ENCODE measurements at places on chromosomes 16 and 17.

- DNase-seq, result no peak
These were observed 26.4 kb downstream of the ORC6 start for GRCh38 chr16:46715769-46716305.

DNA sequence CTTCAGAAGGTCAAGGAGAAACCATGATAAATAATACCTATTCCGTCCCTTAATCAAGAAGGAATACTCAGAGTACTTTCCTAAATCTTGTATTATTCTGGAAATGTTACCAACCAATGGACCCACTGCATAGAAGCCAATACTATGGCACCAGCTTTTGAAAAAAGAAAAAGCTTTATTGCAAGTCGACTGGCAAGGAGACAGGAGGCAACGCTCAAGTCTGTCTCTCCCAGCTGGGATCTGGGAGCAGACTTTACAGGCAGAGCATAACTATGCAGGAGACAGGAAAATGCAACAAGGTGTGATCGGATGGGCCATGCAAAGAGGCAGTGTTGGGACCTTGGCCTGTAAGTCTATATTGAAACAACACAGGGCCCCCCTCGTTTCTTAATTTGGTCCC lies 132.4 kb downstream of the CHD9NB start:
- DNase-seq, result no peak

GRCh38 chr16:84548971-84549844 lies 44.7 kb upstream of the MEAK7 start:
- peak; percentile 15 for DNase-seq

- no peak for DNase-seq
These were observed 207.1 kb downstream of the SPECC1 start for GRCh38 chr17:20216154-20216815.

DNA sequence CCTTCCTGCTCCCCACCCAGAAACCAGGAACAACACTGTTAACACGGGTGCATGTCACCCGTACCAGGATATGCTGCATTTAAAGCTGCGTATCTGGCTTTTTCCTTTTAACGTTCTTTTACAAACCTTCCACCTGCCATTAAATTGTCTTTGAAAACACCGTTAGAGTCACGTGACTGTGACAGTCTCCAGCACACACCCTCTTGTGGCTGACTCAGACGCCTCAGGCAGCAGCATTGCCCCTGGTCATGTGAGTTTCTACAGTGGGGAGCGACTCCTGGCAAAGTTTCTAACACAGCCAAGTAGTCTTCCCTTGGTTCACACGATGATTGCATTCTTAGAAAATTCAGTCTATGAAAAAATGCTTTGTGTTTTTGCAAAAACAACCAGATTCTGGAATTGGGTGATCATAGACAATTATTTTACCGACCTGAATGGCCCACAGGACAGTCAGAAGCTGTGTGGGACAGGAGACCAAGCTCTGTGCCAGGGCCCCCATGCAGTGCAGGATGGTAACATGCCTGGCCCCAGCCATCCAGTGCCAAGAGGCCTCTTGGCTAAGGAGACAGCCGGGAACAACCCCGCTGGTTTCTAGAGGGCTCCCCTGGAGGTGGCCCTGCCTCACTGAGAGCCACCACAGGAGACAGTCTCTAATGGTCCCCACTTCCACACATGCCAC lies 199.1 kb downstream of the KATNIP start:
- peak; percentile 21 for DNase-seq

DNA sequence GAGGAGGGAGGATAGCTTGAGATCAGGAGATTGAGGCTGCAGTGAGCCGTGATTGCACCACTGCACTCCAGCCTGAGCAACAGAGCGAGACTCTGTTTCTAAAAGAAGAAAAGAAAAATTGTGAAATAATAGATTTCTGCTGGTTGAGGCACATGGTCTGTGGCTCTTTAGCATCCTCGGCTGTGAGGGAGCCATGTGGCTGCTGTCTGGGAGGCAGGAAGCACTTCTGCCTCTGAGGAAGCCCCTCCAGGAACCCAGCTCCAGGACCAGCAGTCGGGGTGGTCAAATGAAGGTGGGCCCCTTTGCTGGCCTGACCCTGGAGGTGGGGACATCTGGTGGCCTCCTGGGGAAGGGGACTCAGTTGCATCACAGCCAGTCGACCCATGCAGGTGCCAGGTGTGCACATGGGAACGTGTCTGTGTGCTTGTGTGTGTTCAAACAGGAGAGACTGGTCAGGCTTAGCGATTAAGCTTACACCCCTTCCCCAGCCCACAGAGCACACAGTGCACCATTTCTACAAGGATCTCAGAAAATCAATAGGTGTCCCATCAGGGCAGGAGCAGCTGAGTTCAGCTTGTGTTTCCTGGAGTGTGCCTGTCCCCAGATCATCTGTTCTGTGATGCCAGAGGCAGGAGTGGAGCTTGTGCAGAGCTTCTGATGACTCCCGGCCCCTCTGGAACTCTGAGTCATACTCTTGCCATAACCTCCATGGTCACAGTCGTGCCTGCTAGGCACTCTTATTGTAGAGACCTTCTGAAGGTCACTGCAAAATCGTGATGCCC lies 24.3 kb upstream of the MGAT5B start:
- DNase-seq, result no peak

- no peak for DNase-seq
These were observed 67.7 kb downstream of the KATNIP start for GRCh38 chr16:27617665-27618064.

GRCh38 chr17:45300060-45300751 lies 16.6 kb downstream of the MAP3K14 start:
- no peak for DNase-seq

- no peak for DNase-seq
These were observed 52.1 kb downstream of the LCMT1 start for GRCh38 chr16:25163683-25164082.

DNA sequence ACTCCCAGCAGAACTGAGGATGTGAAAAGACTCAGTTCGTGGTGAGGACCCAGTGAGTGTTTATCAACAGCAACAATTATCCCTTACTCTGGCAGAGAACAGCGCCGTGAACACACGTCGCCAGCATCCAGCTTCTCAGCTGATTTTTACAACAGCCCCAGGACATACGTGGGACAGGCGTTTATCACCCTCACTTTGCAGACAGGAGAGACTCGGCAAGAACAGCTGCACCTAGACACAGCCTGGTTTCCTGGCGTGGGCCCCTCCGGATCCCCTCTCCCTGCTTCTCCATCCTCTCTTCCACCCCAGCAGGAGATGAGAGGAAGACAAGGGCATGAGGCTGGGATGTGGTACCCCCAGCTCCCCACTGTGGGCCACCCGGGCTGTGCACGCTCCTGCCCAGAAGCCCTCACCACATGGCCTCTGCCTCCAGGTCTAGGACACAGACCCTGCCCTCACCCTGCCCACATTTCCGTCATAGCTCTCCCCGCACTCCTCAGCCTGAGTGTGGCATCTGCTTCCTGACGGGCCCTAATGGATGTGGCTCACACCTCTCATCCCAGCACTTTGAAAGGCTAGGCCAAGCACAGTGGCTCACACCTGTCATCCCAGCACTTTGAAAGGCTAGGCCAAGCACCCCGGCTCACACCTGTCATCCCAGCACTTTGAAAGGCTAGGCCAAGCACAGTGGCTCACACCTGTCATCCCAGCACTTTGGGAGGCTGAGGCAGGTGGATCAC lies 17.5 kb downstream of the ABR start:
- DNase-seq, result no peak

DNA sequence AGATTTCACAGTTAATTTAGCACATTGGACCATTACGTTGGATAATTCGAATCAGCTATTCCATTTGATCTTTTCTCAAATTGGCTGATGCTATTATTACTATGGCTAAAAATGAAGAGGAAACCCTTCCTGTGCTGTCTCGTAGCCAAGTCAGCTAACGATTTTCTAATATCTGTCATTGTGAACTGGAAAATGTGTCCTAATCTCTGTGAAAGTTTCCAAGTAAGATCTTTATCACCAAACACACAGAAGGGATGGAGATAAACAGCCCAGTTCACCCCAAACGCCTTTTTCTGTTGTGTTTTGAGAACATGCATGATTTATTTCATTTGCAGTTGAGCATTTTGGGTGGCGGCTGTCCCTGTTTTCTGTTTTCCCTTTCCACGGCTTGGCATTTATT lies 312.8 kb downstream of the FOXL1 start:
- no peak for DNase-seq

DNA sequence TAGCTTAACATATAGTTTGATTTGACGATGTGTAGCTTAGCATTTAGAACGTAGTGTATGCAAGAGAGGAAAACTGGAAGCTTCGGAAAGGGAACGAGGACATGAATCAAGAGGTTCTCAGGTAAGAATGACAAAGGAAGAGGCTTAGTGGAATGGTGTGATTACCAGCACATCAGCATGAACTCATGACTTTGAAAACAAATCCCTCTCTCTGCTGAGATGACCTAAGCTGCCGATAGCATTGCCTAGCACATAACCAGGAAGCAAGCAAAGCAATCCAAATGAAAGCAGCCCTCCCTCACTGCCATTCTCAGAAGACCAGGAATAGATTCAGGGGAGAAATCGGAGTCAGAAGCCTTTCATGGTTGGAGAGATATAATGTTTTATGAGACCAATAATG lies 51.3 kb upstream of the CCL1 start:
- DNase-seq, result no peak

GRCh38 chr16:72621651-72622050 lies 426.3 kb downstream of the ZFHX3 start:
- DNase-seq, result no peak

GRCh38 chr17:31394544-31394943 lies 3.1 kb downstream of the RAB11FIP4 start:
- peak; percentile 40 for DNase-seq

DNA sequence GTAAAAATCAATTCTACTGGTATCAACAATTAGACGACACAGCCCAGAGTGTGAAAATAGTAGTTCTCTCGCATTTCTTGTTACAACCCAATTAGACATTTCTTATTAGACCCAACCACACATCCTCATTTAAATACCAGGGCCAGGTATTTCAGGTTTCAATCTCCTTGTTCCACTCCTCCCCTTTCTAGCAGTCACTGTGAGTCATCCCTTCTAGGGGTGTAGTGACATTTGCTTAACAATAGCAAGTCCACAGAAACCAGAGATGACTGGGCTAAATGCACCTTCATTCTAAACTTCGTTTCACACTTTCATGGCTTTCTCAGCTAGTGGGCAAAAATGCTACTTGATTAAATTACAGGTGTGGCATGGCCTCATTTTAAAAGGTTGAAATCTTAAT lies 116.9 kb upstream of the CACNG3 start:
- DNase-seq, result no peak

DNA sequence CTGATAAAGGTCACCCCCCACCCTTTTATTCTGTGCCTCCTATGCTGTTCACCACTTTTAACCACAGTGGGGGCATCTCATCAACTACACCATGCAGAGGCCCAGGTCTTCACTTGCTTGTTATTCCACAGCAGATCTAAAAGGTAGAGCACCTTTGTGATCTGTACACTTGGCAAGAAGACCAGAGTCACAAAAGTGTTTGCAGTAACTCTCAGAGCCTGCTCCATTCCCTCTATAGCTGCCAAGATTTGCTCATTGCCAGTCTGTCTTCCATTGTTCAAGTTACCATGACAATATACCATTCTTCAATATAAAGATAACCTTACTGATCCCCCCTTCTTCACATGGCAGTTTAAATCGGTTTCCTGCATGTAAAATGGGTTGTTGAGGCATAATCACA lies 180.0 kb downstream of the TOX3 start:
- DNase-seq, result no peak

- DNase-seq, result no peak
These were observed 5.9 kb downstream of the COQ7 start for GRCh38 chr16:19073344-19073743.

DNA sequence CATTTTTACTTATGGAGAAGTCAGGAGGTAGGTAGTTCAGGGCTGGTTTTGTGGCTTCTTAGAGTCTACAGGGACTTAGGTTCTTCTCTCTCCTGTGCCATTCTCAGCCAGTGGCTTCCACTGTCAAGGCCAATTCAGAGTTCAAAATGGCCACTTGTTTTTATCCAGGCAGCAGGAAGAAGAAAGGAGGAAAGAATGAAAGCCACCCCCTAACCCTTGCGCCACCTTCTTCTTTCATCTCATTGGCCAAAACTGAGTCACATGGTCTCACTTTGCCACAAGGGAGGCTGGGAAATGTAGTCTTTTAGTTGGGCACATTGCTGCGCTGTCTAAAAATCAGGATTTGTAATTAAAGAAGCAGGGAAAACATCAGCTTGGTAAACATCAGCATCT lies 60.8 kb upstream of the MED9 start:
- no peak for DNase-seq

- no peak for DNase-seq
These were observed 12.9 kb downstream of the AKAP1 start for GRCh38 chr17:57097832-57098421.

DNA sequence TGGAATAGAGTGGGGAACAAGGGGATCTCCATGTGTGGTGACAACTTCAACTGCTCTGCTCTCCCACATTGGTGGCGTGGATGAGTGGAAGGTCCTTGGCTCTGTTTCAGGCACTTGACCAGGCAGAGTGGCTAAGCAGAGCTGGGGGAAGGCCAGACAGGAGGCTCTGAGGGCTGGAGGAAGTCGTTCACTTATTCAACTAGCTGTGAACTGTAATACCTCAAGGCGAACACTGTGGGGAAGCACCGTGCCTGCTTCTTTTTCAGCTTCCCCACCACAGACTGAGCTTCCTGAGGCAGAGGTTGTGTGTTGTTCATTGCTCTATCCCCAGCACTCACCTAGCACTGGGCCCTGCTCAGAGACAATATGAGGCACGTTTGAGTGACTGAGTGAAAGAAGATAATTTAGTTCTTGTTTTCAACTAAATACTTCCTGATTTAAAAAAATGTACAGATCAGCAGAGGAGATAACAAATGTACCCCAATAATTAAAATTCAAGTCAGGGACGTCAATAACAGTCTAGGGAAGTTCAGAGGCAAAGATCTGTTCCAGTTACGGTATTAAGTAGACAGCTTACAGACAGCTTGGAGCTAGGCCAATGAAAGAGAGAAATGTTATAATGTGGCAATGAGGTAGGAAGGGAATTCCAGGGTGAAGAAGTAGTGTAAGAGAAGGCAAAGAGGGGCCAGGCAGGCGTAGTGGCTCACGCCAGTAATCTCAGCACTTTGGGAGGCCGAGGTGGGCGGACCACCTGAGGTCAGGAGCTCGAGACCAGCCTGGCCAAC lies 34.7 kb downstream of the MYO18A start:
- peak; percentile 59 for DNase-seq

DNA sequence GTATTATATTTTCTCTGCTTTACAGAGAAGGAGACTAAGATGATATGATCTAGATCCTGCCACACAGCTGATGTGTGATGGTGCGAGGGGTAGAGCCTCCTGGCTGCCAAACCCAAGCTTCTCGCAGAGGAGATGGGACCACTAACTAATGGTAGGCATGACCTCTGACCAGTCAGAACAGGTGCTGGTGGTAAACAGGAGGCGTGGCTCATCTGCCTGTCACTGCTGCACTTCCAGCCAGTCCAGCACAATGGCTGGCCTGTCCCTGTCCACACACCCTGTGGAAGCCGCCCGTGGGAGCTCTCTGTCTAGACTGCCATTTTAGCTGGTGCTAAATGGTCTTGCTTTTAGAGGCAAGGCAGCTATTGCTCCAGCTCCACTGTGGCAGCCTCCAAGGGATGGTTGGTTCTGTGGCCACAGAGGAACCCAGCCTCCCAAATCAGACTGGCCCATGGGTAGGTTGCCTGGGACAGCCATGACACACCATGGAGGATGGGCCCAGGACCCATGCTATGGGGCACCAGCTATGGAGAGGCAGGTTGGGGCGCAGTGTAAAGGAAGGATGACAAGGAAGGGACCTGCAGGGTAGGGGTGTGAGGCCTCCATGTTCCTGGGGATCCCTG lies 86.7 kb downstream of the KSR1 start:
- DNase-seq, result peak; percentile 58

- no peak for DNase-seq
These were observed 19.7 kb downstream of the G6PC1 start for GRCh38 chr17:42920106-42920900.

GRCh38 chr16:83942815-83943515 lies 10.1 kb upstream of the OSGIN1 start:
- DNase-seq, result no peak

All from naive thymus-derived CD8-positive, alpha-beta T cell (primary cell).